ENCODE measurements at places on chromosomes 12 and 14.

- no peak for DNase-seq
Observed at GRCh38 chr12:50234347-50234746, 49.0 kb downstream of the LIMA1 start.

- DNase-seq, result no peak
Observed at GRCh38 chr14:103521438-103521950, 1.1 kb downstream of the CKB start.

- DNase-seq, result no peak
Observed at GRCh38 chr12:93128332-93128707, 199.2 kb upstream of the EEA1 start.

- no peak for DNase-seq
Observed at GRCh38 chr12:615620-616019, 47.6 kb downstream of the NINJ2 start.

DNA sequence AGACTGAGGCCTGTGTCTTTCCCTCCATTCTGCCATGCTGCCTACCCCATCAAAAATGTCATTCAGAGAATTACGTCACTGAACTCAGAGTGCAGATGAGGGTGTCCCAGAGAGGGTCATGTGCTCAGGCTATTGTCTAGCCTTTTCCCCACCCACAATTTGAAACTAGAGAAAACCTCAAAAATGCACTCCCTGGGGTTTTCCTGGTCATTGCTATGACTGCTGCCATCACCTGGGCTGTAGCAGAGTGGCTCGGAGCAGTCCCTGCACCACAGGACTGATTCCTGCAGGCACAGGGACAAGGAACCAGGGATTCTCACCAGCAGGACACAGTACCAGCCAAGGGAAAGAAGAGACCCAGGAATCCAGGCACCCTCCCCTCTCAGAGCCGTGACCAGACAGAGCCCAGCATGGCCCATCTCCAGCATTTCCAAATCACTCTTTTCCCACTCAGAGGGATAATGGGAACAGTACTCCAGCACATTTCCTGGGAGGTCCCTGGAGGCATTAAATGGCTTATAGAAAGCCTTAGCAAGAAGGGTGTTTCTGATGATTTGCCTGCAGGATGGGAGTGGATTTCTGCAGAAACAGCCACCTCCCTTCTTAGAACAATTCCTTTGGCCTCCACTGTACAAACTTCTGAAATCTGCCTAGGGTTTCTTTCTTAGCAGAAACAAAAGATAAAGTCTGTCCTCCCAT is 45.9 kb downstream of the VWF start:
- no peak for DNase-seq

DNA sequence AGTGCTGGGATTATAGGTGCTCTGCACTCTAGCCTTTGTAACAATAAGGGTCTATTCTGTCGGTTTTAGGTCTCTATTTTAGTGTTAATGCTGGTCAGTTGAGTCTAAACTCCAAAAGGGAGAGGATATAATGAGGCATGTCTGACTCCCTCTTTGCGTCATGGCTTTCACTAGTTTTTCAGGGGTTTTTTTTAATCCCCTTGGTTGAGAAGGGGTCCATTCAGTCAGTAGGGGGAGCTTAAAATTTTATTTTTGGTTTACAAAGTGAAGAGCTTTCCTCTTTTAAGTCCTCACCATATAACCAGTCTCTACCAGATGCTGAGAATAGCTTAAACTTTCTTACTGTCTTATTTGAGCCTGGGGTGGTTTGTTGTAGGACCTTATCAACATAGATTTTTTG is 106.9 kb downstream of the PRKCH start:
- no peak for DNase-seq

GRCh38 chr12:120121766-120122293 is 5.3 kb upstream of the RAB35 start:
- DNase-seq, result no peak

- no peak for DNase-seq
Observed at GRCh38 chr12:85759091-85759490, 77.1 kb downstream of the RASSF9 start.

DNA sequence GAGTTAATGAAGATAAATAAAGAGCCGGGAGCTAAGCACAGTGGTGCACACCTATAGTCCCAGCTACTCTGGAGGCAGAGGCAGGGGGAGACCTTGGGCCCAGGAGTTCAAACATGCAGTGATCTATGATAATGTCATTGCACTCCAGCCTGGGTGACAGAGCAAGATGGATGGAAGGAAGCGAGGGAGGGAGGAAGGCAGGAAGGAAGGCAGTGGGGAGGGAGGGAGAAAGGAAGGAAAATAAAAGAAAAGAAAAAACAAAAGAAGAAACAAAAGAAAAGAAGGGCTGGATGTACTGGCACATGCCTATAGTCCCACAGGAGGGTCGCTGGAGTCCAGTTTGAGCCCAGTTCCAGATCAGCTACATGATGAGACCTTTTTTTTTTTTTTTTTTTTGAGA is 19.0 kb upstream of the SP7 start:
- no peak for DNase-seq

GRCh38 chr12:47156167-47156736 is 76.5 kb upstream of the AMIGO2 start:
- no peak for DNase-seq

DNA sequence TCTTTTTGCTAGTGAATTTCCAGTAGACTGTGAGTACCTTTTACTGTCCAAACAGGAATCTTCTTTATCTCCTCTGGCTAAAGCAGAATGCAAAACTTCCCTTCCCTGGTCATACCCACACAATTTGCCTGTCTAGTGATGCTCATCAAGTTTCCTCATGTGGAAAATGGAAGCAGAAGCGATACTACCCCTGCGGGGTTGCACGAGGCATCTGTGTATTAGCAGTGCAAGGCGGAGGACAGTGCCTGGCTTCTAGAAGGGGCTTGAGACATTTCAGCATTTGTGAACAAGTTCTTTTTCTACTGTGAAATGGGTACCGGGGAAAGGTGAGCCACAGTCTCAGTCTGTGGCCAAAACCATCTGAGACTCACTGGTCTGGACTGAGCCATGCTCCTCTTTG is 340.9 kb downstream of the AACS start:
- no peak for DNase-seq

DNA sequence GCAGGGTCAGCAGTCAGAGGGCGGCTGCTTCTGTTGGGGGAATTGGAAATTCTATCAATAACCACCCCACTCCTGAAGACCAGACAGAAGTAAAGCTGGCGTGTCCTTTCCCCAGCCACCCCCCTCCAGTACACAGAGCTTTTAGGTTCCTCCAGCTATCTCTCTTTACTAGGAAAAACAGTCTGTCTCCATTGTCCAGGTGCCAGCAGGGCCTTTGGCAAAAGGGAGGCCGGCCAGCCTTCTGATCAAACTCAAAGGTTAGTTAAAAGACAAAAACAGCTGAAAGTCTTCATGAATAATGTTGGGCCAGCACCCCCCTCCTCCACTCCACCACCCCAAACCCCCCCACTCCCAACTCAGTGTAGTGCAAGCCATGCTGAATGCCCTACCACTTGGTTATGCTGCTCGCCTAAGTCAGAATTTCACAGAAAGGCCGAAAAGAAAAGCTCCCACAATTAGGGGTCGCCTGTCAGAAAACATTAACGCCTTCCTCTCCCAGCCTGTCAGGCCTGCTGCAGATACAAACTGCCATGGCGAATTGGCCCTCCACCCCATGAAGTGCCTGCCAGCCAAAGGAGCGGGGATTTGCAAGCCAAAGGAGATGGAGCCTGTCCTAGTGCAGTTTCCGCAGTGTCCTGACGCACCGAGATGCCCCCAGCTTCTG is 8.9 kb downstream of the ASCL1 start:
- no peak for DNase-seq

DNA sequence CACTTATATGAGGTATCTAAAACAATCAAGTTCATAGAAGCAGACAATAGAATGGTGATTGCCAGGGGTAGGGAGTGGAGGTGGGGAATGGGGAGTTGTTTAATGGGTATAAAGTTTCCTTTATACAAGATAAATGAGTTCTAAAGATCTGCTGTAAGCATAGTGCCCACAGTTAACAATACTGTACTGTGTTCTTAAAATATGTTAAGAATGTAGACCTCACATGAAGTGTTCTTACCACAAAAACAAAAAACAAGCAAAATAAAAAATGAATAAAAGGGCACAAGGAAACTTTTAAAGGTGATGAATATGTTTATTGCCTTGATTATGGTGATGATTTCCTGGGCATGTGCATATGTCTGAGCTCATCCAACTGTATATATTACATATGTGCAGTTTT is 211.8 kb downstream of the MSRB3 start:
- DNase-seq, result no peak

DNA sequence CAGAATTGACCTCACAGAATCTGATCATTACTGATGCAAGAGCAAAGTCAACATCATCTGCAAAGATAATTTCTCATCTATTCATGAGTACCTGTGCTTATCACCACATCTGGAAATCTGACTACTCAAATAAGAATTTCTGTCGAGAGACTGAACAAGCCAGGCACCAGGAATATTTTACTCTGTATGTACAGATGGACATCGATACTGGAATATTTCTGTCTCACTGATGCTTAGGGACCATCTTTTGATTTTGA is 105.2 kb downstream of the BICD1 start:
- no peak for DNase-seq

DNA sequence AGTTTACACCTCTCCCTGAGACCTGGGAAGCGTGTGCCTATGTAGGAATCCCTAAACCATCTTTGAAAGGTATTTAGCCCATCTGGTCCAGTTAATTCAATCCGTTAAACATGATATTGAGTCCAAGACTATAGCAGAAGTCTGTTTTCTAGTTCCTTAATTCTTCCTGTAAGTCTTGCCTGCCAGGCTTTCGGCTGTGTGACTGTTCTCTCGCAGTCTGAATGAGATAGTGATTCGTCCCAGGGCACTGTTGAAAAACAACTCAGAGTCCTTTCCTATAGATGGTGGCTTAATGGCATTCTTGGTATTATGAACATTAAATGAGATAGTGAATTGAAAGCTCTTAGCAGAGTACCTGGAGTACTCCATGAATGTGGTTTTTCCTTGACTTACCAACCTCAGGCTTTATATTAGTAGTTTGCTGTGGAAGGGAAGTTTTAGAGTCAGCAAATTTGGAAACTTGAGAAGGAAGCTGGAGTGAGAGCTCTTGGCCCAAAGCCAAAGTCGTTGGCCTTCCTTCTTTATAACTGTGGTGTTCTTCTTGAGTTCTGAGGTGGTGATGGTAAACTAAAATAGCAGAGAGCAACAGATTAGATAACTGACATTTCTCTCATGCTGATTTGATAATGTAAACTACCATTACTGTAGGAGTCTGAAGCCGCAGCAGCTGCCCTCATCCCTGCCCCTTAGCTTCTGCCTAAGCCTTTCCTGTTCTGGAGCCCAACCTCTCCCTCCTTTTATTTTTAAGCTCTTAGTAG is 76.5 kb downstream of the TGFB3 start:
- no peak for DNase-seq

DNA sequence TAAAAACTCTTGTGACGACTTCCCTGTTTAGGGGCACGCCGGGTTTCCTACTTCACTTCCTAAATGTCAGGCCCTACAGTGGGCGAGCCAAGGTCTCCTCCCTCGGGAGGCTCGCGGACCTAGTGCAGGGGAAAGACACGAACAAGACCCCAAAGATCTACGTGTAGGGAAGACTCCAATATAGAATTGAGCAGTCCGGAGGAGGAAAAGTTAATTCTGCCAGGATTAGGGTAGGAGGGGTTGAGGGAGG is 564 bp downstream of the ATXN3 start:
- DNase-seq, result peak; percentile 48

DNA sequence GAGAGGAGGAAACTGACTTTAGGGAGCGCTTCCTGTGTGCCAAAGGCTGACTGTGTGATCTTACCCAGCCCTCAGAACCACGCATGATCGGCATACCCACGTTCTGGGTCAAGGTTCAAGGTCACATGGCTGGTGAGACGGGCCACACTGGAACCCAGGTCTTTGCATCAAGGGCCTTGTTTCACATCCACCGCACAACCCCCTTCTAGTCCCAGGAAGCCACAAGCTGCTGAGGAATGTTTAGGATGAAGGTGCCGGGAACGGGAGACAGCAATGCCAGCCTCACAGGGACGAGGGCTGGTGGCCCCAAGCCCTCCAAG is 50.7 kb downstream of the TESC start:
- no peak for DNase-seq

DNA sequence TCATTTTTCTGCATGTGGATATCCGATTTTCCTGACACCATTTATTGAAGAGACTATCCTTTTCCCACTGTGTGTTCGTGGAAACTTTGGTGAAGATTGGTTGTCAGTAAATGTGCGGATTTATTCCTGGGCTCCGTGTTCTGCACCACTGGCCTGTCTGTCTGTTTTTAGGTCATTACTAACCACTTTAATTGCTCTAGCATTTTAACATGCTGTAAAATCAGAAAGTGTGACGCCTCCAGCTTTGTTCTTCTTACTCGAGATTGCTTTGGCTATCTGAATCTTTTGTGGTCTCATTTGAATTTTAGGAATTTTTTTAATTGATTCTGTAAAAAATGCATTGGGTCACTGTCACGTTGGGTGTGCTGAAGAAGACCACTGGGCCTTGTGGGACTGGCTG is 1458.7 kb downstream of the AACS start:
- DNase-seq, result no peak

DNA sequence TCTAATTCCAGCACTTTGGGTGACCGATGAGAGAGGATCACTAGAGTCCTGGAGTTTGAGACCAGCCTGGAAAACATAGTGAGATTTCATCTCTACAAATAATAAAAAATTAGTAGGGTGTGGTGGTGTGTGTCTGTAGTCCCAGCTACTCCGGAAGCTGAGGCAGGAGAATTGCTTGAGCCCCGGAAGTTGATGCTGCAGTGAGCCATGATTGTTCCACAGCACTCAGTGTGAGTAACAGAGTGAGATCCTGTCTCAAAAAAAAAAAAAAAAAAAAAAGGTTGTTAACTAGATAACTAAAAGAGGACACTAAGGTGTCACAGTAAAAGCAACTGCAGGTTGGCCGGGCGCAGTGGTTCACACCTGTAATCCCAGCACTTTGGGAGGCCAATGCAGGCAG is 121.3 kb upstream of the MAX start:
- no peak for DNase-seq

DNA sequence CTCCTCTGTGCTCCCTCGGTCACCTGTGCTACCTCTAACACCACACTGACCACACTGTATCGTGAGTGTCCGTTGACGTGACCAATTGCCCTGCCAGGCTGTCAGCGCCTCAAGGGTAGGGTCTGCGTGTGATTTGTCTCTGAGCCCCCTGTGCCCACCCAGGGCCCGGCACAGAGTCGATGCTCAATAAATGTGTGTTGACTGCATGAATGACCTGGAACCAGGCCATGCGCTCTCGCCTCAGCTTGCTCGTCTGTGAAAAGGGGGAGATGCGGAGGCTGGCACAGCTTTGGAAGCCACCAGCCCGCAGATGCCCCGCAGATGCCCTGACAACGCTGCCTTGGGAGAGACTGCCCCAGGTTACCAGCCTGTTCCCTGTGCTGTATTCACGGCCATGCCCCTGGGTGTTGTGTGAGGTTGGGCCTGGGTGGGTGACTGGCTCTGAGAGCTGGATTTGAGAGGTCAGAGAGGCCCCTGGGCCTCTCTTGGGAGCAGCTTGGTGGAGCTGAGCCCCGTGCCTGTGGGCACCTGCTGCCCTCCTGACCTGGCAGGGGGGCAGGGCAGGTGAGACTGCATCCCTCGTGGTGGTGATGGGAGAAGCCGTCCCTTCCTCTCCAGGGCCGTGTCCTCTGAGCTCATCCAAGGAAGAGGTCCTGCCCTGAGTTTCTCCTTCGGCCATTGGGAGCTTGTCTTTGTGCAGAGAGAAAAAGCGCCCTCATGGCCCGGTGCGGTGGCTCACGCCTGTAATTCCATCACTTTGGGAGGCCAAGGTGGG is 43.2 kb downstream of the CYP46A1 start:
- DNase-seq, result peak; percentile 33

- DNase-seq, result no peak
Observed at GRCh38 chr12:95605087-95605486, 53.8 kb upstream of the USP44 start.

- no peak for DNase-seq
Observed at GRCh38 chr12:114547636-114548035, 136.3 kb downstream of the TBX3 start.

GRCh38 chr12:108666401-108666881 is 32.7 kb upstream of the SELPLG start:
- no peak for DNase-seq

All from activated CD8-positive, alpha-beta memory T cell treated with anti-CD3 and anti-CD28 coated beads, Interleukin-2, amount 10 ng/mL, durations not matched to agents 7 days and 5 days (primary cell).